AG20443 (cell line): ENCODE measurements at places on chromosomes 12 and 14.

- peak; percentile 48 for DNase-seq
Observed at GRCh38 chr14:61296719-61297502, 15.8 kb upstream of the TMEM30B start.

- DNase-seq = no peak
Observed at GRCh38 chr14:54593860-54594259, 26.9 kb downstream of the SAMD4A start.

GRCh38 chr12:45898094-45898493 is 92.3 kb downstream of the SCAF11 start:
- no peak for DNase-seq

- DNase-seq = no peak
Observed at GRCh38 chr14:23446291-23446851, 10.9 kb upstream of the MYH7 start.

DNA sequence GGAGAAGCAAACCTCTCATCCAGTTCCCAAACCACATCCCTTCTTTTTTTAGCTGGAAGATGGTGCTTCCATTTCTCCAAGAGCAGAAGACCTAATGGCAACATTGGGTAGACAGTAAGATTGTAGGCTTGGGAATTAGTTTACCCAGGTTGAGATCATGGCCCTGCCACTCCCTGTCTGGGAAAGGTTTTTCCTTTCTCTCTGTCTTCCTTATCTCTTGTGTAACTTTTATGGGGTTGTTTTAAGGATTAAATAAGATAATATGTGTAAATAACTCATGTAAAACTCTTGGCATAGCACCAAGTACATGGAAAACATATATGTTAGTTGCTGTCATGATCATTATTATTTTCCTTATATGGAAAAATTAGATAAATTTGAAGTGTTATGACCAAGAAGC is 23.2 kb upstream of the PSMA6 start:
- no peak for DNase-seq

- DNase-seq = no peak
Observed at GRCh38 chr14:99660006-99660566, 15.2 kb downstream of the HHIPL1 start.

GRCh38 chr12:70332236-70332635 is 33.9 kb upstream of the KCNMB4 start:
- DNase-seq = no peak

GRCh38 chr12:40017488-40017887 is 88.4 kb downstream of the SLC2A13 start:
- DNase-seq = no peak
